ENCODE measurements at places on chromosomes 2 and 18.

DNA sequence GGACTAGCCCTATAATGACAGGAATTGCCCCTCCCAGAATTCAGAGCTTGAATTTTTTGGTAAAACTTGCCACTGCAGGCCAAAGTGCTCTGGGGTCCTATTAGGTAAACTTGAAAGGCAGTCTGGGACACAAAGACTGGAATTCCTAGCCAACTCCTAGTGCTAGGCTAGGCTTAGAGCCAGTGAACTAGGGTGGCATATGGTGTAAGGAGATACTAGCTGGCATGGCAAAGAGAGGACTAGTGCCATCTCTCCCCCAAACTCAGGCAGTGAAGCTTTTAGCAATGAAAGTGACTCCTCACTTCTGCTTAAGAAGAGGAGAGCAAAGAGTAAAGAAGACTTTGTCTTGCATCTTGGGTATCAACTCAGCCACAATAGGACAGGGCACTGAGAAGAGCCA lies 410.5 kb upstream of the CNTNAP5 start:
- H3K4me3 ChIP-seq = no peak overlapping the region
- no peak for DNase-seq
- no peak overlapping the region for H3K27ac ChIP-seq
- H3K4me1 ChIP-seq = no peaks in the 10 kb centered on the region
- no peaks in the 10 kb centered on the region for H3K36me3 ChIP-seq

DNA sequence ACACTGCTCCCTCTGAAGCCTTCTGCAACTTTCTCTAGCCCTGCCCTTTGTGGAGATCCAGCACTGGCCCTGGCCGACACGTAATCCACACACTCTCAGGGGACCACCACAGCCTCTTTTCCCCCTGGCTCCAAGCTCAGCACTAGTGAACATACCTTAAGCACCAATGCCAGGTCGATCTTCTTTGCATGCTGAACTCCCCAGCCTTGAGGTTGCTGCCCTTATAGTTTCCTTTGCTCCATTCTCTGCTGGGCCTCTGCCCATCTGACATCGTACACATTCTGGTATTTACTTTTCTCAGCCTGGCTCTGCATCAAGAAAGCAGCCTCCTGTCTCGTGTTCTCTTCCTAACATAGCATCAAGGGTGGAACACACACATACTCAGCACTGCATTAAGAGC lies 361.5 kb downstream of the LPIN1 start:
- DNase-seq = no peak
- no peaks in the 10 kb centered on the region for H3K27me3 ChIP-seq
- H3K36me3 ChIP-seq = no peaks in the 10 kb centered on the region
- H3K4me1 ChIP-seq = peaks cover 44% of the 10 kb centered on the region

DNA sequence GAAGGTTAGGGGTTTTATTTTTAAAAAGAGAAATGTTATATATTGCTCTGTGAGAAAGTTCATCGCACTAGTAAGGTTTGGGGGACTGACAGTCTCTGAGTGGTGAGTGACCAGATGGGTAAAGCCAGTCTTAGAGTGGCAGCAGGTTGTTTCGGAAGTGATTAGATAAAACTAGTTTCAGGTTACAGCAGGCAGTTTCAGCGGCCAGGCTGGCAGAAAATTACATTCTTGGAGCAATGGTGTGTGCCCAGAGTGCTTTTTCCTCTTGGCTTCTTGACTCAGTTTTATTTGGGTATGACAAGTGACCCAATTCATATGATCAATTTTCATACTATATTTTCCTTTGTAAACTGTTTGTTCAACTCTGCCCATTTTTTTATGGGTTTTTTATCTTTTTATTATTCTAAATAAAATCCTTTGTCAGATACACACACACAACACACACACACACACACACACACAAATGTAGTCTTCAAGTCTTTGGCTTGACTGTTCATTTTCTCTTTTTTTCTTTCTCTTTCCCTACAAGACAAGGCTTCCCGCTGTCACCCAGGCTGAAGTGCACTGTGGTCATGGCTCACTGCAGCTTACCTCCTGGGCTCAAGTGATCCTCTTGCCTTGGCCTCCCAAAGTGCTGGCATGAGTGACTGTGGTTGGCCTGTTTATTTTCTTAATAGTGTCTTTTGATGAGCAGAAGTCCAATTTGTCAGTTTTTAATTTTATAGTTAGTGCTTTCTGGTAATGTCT lies 30.9 kb downstream of the RALBP1 start:
- H3K4me3 ChIP-seq = no peak overlapping the region
- no peak overlapping the region for H3K27ac ChIP-seq
- H3K4me1 ChIP-seq = peaks cover 21% of the 10 kb centered on the region

DNA sequence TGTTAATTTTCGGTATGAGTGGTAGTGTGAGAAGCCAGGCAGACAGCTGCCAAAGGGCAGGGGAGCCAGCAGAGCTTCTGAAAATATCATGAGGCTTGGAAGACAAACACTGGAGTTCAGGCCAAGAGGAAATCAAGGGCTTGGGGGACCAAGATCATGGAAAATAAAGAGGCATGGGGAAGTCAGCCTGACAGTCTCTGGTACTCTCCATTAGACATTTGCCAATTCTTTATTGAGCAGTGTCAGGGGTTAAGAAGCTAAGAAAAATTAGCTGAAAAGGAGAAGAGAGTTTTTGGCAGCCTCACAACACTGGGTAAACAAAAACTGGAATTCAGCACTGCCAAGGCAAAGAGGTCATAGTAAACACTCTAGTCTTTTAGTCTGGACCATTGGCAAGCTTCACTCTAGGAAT lies 612.7 kb downstream of the EPHA4 start:
- no peaks in the 10 kb centered on the region for H3K36me3 ChIP-seq
- DNase-seq = no peak
- no peaks in the 10 kb centered on the region for H3K27me3 ChIP-seq
- H3K4me1 ChIP-seq = no peaks in the 10 kb centered on the region

GRCh38 chr2:98346311-98347236 lies at the start of gene CNGA3:
Gene CNGA3, plus strand, starts transcription at chr2:98346456. Its CDS starts 23,520 bp downstream, at chr2:98369976.
- DNase-seq = peak; percentile 35
- no peak within 1 kb of the TSS for H3K27ac ChIP-seq
- peaks cover 6% of the 10 kb centered on the region for H3K4me1 ChIP-seq
- peaks cover 78% of the 10 kb centered on the region for H3K27me3 ChIP-seq
- no peak within 1 kb of the TSS for H3K4me3 ChIP-seq

- H3K27ac ChIP-seq = no peak overlapping the region
- no peaks in the 10 kb centered on the region for H3K27me3 ChIP-seq
- H3K4me1 ChIP-seq = peaks cover 54% of the 10 kb centered on the region
- peaks cover 9% of the 10 kb centered on the region for H3K36me3 ChIP-seq
- DNase-seq = no peak
Observed at GRCh38 chr18:58307441-58307840, 263.4 kb downstream of the NEDD4L start.

GRCh38 chr2:193894081-193894480 lies 1699.3 kb upstream of the TMEFF2 start:
- no peaks in the 10 kb centered on the region for H3K36me3 ChIP-seq
- H3K27me3 ChIP-seq = no peaks in the 10 kb centered on the region
- H3K27ac ChIP-seq = no peak overlapping the region
- no peaks in the 10 kb centered on the region for H3K4me1 ChIP-seq
- DNase-seq = no peak
- H3K4me3 ChIP-seq = no peak overlapping the region

- no peak for DNase-seq
- H3K4me1 ChIP-seq = peaks cover 3% of the 10 kb centered on the region
- no peak overlapping the region for H3K4me3 ChIP-seq
- H3K27me3 ChIP-seq = no peaks in the 10 kb centered on the region
- no peak overlapping the region for H3K27ac ChIP-seq
Observed at GRCh38 chr2:20600756-20601325, 50.1 kb downstream of the HS1BP3 start.

DNA sequence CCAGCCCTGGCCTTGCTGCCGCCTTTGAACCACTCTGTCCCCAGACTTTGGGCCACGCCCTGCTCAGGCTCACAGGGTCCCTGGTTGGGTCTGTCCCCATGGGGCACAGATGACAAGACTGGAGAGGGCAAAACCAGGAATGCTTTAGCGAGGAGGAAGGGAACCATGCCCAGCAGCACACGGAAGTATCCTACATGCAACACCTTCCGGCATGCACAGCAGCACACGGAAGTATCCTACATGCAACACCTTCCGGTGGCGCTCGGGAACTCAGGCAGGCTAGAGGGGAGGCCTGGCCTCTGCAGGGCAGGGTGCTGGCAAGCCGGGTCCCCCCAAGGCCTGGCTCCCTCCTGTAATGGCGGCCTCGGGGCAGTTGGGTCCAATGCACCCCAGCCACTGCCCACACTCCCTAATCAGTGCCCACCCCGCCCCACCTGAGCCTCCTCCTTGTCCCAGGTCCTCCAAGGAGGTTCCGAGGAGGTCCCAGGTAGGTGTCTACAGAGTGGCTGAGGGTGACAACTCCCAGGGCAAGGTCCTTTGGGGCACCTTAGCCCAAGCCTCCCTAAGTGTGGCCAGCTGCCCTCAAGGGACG lies 33.6 kb upstream of the SNED1 start:
- no peaks in the 10 kb centered on the region for H3K27me3 ChIP-seq
- H3K4me1 ChIP-seq = no peaks in the 10 kb centered on the region
- no peak overlapping the region for H3K27ac ChIP-seq
- no peak overlapping the region for H3K4me3 ChIP-seq

- DNase-seq = no peak
- H3K27me3 ChIP-seq = no peaks in the 10 kb centered on the region
- no peak overlapping the region for H3K27ac ChIP-seq
- no peak overlapping the region for H3K4me3 ChIP-seq
Observed at GRCh38 chr2:83186105-83186760, 1272.8 kb downstream of the SUCLG1 start.

DNA sequence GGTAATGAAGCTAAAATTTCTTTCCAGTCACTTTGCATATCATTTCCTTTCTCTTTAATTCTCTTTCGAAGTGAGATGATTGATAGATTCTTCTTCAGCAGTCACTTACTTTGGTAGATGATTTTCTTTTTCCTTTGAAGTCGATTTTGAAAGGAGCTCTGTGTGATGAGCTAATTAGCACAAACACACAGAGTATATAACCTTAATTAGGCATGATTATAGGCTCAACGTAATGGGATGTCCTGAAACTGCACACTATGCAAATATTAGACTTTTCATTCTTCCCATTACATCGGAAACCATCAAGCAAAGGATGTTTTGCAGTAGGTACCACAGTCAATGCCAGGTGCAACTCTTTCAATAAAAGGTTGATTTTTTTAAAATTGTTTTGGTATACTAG lies 6.4 kb upstream of the CTLA4 start:
- H3K36me3 ChIP-seq = peaks cover 25% of the 10 kb centered on the region
- no peak for DNase-seq
- no peaks in the 10 kb centered on the region for H3K27me3 ChIP-seq

GRCh38 chr2:187593697-187594096 lies 39.5 kb upstream of the TFPI start:
- no peak overlapping the region for H3K27ac ChIP-seq
- no peaks in the 10 kb centered on the region for H3K36me3 ChIP-seq
